ENCODE measurements at places on chromosomes 7 and 10.

- no peak for DNase-seq
These were observed 237.7 kb downstream of the USP6NL start for GRCh38 chr10:11373717-11374171.

DNA sequence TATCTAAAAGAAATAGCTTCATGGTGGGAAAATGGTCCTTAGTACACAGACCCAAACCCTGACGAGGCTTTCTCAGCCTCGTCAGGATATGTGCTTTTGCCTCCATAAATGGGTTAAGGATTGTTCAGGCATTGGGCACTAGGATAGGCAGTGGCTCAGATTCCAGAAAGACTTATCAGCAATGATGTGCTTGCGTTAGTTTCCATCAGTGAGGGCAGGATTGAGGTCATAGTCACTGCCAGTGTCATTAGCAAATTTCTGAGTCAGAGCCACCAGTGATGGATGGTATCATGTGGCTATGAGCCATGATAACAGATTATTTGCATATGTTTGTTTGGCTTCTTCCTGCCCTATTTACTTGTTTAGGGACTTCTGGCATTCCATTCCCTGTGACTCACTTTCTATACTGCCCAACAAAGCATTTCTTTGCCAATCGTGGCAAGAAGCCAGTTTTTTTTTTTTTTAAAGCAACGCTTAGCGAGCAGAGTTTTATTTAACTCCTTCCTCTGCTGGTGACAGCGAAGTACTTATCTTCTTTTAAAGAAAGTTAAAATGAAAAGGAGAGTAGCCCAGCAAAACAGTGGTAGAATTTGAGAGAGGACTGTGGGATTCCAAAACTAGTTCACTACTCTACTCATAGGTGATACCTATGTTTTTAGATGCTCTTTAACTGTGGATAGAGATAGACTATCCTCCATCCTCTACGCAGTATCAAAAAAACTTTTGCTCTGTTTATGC is 44.4 kb downstream of the MYPN start:
- no peak for DNase-seq

- DNase-seq = no peak
These were observed 35.3 kb downstream of the SLC16A9 start for GRCh38 chr10:59674215-59674836.

DNA sequence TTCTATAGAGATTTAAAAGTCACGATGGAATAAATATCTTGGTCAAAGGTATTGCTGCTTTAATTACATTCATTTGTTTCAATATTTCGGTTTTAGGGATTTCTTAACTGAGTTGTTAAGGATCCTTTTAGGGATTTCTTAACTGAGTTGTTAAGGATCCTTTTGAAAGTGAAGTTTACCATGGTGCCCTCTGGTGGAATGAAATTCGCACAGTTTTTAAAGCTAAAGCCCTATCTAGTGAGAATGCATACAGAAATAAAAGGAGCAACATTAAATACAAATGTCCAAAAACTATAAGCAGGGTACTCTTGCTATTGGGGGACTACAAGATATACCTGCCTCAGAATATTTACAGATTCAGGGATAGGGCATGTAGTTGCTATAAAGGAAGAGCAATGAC is 193.7 kb downstream of the RNLS start:
- no peak for DNase-seq

DNA sequence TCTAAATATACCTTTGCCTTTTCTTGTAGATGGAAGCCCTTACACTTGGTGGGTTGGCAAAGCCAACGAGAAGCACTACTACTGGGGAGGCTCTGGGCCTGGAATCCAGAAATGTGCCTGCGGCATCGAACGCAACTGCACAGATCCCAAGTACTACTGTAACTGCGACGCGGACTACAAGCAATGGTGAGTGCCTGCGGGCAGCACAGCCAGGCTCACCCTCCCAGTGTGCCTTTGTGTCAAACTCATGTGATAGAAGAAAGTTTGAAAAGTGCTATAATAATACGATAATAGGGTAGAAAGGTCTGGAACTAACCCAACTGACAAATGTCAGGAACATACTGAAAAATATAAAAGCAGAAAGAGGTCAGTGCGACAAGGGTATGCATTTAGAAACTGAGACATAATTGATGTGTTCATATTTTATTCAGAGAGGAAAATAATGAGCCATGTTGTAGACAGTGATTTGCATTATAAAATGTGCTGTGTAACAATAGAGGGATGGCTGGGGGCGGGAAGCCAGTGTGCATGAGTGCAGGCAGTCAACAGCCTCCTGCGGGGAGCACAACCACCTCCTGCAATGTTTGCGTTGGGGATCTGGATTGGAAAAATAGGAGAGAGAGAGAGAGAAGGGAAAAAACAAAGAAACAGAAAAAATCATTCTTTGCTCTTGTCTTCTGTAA is 686.9 kb upstream of the C7orf33 start:
- no peak for DNase-seq

DNA sequence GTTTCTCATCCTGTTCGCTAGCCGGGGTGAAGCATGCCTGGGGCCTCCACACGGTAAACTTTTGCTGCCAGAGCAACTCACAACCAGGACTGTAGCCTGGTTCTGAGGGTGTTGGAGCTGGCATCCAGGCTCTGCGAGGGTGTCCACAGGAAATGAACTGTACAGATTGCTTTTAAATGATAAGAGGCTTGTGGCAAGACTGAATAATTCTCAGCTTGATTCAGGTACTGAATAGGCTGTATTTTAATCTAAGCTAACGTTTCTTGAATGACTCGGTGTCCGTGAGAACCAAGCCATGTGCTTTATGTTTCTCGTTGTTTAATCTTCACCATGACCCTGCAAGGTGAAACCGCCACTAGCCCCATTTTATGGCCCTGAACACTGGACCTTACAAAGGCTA is 49.3 kb downstream of the EEPD1 start:
- DNase-seq = no peak

DNA sequence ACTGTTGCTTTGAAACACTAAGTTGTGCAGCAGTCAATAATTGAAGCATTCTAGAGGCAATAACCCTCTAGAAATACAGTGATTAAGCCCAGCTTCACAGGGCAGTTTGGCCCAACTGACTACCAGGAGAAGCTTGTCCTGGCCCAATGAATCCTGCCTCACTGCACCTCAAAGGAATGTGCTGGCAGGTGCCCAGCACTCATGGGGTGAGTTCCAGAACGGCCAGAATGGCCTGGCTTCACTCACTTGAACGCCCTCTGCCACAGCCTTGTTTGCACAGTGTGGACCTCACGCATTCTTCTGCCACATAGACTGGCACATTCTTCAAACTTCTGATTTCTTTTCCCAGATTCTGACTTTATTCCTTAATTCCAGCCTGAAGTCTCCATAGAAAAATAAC is 6.6 kb upstream of the ITIH2 start:
- no peak for DNase-seq

DNA sequence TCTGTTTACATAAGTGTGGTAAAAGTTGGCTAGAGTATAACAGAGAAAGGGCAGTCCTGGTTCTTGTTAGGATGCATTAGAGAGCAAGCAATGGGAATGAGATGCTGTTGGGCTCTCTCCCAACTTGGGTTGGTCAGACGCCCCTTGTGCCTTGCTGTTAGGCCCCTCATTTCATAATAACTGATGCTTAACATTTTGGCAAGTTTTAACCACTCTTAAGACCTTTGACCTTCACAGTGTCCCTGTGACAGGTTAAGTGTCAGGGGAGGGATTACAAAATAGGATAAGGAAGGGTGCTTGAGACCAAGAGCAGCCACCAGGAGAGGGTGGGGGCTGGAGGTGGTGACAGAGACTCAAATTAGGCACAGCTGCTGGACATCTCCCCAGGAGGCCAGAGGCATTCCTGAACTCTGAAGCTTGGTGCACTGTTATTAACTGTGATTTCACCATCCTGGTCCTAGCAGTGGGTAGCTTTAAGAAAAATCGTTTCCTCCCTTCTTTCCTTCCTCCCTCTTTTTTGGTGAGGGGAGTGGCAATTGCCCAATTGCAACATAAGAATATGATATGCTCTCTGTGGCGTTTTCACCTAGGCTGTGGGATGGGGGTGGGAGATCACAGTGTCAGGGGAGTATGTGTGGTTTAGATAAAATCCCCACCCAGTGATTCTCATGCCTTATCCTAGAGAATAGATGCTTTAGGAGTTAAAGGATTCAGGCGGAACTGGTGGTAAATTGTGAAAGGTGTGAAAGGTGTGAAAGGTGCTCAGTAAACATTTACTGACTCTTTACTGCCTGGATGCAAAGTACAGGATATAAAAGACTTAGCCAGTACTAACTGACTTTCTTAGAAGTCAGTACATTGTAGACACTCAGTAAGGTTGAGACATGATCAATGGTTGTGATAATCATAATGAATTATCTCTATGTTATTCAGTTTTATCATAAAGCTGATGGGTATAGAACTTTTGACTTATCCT is 270.5 kb downstream of the BICC1 start:
- DNase-seq = no peak

DNA sequence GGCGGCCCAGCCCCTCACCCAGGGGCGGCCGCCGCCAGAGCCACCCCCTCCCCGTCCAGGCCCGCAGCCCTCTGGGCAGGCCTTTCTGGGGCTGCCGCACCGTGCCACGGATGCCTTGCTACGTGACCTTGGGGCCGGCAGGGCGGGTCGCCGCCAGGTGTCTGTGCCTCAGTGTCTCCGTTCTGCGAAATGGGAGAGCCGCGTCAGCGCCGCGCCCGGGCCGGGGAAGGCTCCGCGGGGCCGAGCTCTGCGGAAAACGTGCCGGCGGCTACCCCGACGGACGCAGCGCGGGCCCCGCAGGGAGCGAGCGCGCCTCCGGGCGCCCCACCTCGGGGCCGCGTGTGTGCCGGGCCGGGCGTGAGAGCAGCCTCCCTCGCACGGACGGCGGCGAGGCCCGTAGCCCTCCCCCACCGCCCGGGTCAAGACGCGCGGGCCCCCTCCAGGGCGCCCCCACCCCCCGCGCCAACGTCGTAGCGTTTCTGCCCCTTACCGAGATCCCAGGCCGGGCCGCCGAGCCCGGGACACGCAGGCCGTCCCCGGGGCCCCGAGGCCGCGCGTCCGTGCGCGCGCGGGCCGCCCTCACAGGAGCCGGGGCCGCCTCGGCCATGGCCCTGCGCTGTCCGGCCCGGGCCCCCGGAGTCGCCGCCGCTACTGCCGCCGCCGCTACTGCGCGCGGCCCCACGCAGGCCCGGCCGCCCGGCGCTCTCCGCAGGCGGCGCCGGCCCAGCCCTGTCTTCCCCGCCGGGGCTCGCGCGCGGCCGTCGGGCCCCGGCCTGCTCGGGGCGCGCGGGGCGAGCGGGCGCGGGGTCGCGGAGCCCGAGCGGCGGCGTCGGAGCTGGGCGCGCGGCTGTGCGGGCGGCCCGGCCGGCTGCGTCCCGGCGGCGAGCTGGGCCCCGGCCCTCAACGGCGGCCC is 1.1 kb downstream of the ZNF777 start:
- DNase-seq = peak; percentile 71

GRCh38 chr7:16040346-16040745 is 353.9 kb upstream of the MEOX2 start:
- DNase-seq = no peak

- no peak for DNase-seq
These were observed 48.2 kb upstream of the NFKB2 start for GRCh38 chr10:102347236-102347828.

DNA sequence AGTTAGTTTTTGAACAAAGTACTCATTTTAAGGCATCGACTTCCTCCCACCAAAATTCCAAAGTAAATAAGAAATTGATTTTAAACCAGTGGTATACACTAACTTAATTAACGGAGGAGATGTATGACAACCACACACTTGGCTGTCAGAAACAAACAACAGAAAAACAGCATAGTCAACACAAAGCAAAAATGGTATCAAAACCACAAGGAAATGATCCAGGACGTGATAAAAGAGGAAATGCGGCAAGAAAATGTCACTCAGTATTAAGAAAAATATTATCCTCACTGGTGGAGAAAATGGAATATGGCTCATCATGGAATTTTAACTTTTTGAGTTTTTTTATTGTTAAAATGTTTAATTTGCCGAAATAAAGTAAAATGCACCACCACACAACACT is 17.5 kb downstream of the KIAA1549 start:
- no peak for DNase-seq

GRCh38 chr7:148318838-148319237 is 271.7 kb upstream of the C7orf33 start:
- no peak for DNase-seq

- no peak for DNase-seq
These were observed 92.2 kb upstream of the LAMB4 start for GRCh38 chr7:108222236-108222892.

DNA sequence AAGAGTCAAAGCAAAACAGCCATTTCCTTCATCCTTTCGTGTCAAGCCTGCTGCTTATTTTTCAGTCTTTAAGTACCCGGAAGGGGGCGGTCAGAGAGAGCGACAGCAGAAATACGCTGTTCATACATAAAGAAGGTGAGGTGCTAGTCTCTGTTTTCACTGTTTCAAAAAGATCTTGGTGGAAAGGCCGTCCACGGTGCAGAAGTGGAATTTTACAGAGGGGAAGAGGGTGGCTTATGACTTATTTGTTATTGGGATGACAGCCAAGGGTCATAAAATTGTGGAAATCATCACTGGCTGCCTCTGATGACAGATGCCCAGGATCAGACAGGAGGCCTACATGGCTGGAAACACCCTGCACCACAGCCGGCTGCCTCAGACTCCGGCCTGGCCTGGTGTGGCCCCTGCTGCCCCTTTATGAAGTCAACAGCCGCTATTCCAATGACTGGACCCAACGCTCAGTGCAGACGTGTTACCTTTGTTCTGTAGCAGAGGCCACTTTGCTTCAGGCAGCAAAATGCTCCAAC is 57.0 kb downstream of the HIPK2 start:
- DNase-seq = no peak

DNA sequence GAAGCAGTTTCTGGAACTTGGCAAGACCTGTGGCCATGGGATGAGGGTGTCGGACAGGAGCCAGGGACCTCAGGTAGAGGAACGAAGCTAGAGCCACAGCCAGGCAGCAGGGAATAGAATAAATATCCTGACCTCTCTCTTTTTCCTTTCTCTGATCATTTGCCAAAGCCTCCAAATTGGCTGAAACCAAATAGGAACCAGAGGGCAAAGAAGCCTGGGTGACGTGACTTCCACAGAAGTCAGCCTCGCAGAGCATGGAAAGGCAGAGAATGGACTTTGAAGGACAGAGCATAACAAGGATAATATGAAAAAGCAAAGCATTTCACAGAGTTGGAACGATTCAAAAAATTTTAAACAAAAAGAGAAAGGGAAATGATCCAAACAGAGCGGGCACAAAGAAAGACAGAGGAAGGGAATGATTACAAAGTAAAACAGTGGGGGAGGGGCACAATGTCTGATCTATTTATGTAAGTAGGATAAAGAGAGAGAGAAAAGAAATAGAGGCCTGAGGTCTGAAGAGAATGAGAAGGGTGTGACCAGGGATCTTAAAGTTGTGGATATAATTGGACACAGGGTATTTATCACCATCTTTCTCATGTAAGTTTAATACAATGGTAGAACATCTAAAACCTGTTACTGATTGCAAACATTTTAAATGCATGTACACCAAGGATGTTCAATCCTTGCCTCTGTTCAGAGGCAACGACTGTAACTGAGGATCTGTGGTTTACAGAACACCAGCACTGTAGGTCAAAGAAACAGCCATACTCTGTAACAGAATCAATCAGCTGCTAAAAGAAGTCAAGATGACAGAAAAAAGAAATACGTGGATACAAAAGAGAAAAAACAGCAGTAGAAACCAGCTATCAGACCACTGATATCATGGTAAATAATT is 4.5 kb upstream of the ZEB1 start:
- DNase-seq = no peak

Measured in type B pancreatic cell (in vitro differentiated cells).